Muscle of arm (tissue), 14 donors: ENCODE measurements at places on chromosomes 4 and X.
A peak's percentile ranks its signal among the peaks of the same experiment; 100 is the strongest.

GRCh38 chr4:147533331-147533730, 52.4 kb downstream of the EDNRA start:
- no peak for DNase-seq

- DNase-seq: no peak
Observed at GRCh38 chr4:140116442-140117104, 37.4 kb downstream of the MAML3 start.

DNA sequence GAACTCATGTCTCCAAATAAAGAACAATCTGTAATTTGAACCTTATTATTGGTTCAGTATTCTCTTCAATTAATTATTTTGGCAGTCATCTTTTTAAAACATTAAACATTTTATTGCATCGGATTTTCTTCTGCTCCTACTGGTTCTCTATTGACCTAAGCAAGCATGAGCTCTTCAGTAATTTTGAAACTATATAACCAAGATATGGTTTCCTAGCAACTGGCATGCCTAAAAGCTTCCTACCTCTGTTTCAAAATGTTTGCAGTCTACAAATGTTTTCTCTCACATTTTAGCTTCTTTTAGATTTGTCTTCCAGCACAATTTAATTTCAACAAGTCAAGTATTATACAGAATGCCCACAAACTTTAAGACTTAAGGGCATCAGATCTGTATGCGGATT, 371.3 kb downstream of the GPM6A start:
- DNase-seq: no peak

DNA sequence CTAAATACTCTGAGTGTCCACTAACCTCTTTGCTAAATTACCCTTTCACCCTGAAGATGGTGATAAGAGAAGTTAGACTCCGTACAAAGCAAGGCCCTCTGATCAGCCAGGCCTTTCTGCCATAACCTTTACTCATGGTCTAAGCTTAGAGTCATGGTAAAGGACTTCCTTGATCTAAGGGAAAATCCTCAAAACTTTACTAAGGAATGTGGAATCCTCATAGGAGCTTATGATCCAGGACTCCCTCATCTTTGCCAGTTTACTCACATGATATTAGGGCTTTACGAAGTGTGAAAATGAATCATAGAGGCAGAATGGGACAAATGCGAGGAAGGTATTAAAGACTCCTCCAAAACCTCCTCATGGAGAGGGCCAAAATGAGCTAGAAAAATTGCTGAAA, 7.9 kb upstream of the FAM13A start:
- DNase-seq: no peak

DNA sequence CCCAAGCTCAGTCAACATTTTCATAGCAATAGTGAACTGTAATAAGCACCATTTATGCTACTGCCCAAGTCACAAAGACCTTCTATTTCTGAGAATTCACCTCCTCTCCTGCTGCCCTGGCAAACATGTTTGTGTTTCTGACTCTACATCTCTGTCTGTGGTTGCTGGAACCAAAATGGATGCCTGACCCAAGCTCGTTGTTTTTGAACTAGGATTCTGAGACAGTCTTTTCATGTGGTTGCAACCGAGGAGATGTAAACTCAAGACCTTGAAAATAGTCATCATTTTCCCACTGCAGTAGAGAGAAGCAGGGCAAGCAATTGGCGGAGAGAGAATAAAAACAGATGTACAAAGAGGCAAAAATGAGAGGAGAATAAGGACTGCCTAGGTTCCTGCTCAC, 160.2 kb downstream of the RAB28 start:
- DNase-seq: no peak

GRCh38 chr4:79237851-79238250, 88.0 kb downstream of the NAA11 start:
- DNase-seq: peak; percentile 36

GRCh38 chr4:40210776-40211175, 13.9 kb downstream of the RHOH start:
- DNase-seq: no peak
